ENCODE measurements at places on chromosomes 5 and 9.

GRCh38 chr9:95189251-95190098, 128.0 kb downstream of the FANCC start:
- peak; percentile 14 for DNase-seq

DNA sequence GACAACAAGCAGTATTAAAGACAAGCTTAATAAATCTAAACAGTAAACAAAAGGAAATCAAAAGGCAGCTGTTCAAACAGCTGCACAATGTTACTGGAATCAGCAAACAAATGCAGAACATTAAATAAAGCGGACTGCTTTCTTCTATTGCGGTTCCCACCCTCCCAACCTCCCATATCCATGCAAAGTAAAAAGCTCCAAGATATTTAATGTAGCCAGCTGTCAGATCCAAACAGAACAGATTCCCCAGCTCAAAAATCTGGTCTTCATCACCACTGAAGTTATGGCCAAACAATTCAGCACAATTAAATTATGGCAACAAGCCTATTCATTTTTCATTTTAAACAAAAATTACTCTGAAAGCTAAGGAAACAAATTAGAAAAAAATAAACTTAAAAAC, 75.9 kb downstream of the SLC38A9 start:
- peak; percentile 73 for DNase-seq

DNA sequence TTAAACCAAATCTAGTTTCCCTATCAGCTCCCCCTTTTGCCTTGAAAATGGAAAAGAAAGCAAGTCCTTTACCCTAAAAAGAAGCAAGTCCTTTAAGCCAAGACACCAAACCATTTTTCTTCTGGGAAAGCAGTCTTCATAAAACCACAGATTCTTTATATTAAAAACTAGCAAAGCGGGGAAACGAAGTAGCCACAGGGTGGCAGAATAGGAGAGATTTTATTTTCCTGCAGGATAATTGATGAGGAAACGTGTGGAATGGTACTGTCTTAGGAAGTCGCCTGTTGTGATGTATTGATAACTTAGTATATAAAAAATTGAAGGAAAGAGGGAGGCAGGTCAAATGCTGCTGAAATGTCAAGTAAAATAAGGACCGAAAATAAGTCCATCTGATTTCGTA, 41.1 kb downstream of the ZNF883 start:
- DNase-seq: peak; percentile 0

- no peak for DNase-seq
These were observed 48.9 kb downstream of the PRR16 start for GRCh38 chr5:120512791-120513650.

DNA sequence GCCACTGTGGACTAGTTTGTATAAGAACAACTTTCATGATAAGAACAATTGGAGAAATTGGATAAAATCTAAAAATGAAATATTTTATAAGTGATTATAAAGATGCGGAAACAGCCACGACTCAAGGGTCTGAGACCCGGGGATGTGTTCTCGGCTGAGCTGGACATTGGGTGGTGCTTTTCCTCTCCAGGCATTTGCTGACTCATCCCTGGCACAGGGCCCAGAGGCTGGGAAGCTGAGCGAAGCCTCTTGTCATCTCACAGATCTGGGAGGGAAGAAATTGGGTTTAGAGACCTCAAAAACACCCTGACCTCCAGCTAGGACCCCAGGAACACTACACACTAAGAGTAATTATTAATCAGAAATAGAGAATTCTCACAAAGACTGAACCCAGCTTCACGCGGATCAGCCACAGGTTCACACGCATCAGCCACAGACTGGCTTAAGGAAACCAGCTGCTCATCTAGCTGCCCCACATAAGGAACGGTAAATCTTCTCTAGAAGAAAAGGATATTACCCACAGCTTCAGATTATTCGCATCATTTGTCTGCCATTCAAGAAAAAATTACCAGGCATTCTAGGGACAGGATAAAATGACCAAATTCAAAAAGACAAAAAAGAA, 2.8 kb upstream of the OR2V1 start:
- DNase-seq: no peak

DNA sequence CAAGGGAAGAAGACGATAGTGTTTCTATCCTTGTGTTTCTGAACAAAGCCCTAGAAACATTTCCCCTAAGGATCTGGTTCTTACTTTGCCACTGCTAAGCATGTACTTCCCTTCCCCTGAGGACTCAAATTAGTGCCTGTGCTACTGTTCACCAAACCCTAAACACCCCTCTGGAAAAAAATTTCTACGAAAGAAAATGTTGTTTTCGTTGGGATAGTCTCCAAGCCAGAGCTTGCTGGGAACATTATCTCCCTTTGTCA, 294.6 kb downstream of the BNC2 start:
- no peak for DNase-seq

GRCh38 chr9:28177925-28178324, 604.6 kb upstream of the C9orf72 start:
- no peak for DNase-seq

DNA sequence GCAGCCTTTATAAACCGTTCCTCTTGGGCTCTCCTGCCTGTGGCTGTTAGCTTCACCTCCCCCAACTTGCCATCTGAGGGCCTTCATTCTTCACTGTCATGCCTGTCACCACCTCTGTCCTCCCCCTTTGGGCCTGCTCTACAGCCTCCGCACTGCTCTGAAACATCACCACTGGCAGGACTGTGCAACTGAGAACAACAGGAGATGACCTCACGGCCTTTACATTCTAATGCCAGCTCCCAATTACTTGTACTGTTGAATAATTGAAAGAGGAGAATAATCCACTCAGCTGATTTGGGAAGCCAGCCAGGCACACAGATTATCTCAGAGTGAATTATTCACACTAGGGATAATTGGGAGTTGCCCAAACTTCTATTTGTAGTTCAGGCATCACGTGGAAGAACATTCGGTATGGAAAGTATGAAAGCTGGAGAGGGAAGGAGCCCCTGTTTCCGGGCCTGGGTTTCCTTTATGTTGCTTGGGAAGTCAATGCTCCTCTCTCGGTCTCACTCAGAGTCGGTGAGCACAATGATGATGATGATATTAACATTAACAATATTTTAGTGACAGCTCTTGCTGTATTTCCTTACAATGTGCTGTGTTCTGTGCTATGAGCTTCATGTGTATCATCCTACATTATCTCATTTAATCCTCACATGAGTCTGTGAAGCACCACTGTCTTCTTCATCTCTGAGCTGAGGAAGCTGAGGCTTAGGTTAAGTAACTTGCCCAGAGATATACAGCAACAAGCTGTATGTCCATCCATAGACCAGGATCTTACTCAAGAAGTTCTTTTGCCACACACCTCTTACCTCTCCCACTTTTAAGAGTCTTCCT, 99.3 kb upstream of the LRRTM2 start:
- DNase-seq: peak; percentile 73

GRCh38 chr9:76103531-76104315, 213.2 kb downstream of the PCSK5 start:
- DNase-seq: no peak

- peak; percentile 19 for DNase-seq
These were observed 69.0 kb upstream of the GRAMD2B start for GRCh38 chr5:126354012-126354857.

- no peak for DNase-seq
These were observed 34.9 kb upstream of the NIPBL start for GRCh38 chr5:36841677-36842076.
